ENCODE measurements at places on chromosomes 5 and 9. TPM values are rescaled to one million over a fixed set of nuclear protein-coding genes. Genes with fewer than 3 reads are reported as not detected.
A peak's percentile ranks its signal among the peaks of the same experiment; 100 is the strongest.

GRCh38 chr5:76404223-76405211, 1.4 kb downstream of the IQGAP2 start:
- H3K4me3 ChIP-seq = peak overlapping the region; percentile 82
- H3K27me3 ChIP-seq = no peaks in the 10 kb centered on the region
- peak; percentile 62 for DNase-seq

- no peak for DNase-seq
- H3K36me3 ChIP-seq = no peaks in the 10 kb centered on the region
Measured at GRCh38 chr5:23132231-23132630, 279.1 kb upstream of the CDH12 start.

DNA sequence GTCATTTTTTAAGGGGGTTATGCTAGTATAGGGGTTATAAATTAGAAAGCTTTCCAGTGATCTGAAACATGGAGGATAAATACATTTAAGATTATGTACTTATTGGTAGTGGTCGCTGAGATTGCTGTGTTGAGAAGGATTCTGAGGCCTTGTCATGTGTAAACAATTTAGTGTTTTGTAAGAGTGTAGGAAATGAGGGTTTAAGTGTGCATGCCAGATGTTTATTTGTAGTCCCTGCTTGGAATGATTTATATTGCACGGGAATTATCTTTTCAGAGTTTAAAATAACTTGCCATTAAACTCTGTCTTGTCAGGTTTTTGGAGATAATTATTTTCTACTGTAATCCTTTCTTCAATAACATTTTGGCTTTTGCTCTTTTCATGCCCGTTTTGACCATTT, 19.4 kb downstream of the ZNF618 start:
- H3K27ac ChIP-seq = no peak overlapping the region
- H3K4me3 ChIP-seq = no peak overlapping the region
- H3K27me3 ChIP-seq = no peaks in the 10 kb centered on the region
- DNase-seq = no peak

DNA sequence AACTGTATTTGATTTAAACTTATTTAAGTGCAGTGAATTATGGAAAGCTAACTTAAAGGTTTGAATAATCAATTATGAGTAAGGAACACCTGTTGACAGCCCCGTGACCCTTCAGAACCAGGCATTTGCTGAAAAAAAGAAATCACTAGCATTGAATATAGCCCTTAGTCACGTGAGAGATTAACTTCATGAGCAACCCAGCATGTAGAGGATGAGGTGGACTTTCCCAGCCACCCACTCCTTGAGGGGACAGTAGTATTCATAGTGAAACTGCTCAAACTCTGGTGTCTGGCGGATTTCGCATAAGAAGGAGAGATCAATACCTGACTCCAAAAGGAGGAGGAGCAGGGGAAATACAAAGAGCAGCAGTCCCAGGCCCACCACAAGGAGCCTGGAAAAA, 184.8 kb upstream of the RASEF start:
- no peaks in the 10 kb centered on the region for H3K4me1 ChIP-seq
- H3K27me3 ChIP-seq = no peaks in the 10 kb centered on the region
- no peak for DNase-seq
- H3K27ac ChIP-seq = no peak overlapping the region
- H3K4me3 ChIP-seq = no peak overlapping the region
- no peaks in the 10 kb centered on the region for H3K36me3 ChIP-seq

GRCh38 chr5:37575541-37576489, 196.7 kb downstream of the WDR70 start:
- no peak overlapping the region for H3K4me3 ChIP-seq
- no peaks in the 10 kb centered on the region for H3K27me3 ChIP-seq
- peaks cover 3% of the 10 kb centered on the region for H3K4me1 ChIP-seq
- DNase-seq = no peak
- no peak overlapping the region for H3K27ac ChIP-seq

DNA sequence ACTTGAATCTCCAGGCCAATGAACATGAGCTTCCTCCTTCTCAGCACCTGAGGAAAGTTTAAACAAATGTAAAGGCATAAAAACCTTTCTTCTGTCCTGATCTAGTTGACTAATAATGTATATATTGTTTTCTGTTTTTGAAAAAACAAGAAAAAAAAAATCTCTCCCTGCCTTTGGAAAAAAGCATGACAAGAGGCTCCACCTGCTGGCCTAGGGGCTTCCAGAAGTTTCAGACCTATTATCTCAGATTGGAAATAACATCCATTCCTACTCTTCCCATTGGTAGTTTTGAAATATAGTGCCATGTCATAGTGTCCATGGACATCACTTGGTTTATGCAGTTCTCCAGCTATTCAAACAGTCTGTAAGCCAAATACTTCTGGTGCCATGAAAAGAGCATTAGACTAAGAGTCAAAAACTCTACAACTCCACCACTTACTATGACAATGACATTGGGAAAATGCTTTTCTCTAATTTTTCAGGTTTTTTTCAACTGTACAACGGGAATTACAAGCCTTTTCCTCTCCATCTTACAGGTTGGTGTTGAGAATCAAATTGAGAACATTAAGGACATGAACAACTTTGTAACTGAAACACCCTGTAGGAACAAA, 409.6 kb upstream of the MPDZ start:
- no peak for DNase-seq
- no peak overlapping the region for H3K4me3 ChIP-seq
- H3K27ac ChIP-seq = no peak overlapping the region
- H3K36me3 ChIP-seq = no peaks in the 10 kb centered on the region
- H3K4me1 ChIP-seq = no peaks in the 10 kb centered on the region

The PCDHGA4 gene
- polyA plus RNA-seq = not detected

GRCh38 chr5:1390861-1391600, 46.1 kb upstream of the CLPTM1L start:
- peaks cover 10% of the 10 kb centered on the region for H3K4me1 ChIP-seq
- peak; percentile 5 for DNase-seq
- H3K4me3 ChIP-seq = no peak overlapping the region
- no peaks in the 10 kb centered on the region for H3K36me3 ChIP-seq

GRCh38 chr5:54329731-54330709, 19.6 kb upstream of the ARL15 start:
- no peaks in the 10 kb centered on the region for H3K27me3 ChIP-seq
- no peaks in the 10 kb centered on the region for H3K36me3 ChIP-seq
- no peak for DNase-seq
- no peak overlapping the region for H3K4me3 ChIP-seq
- no peak overlapping the region for H3K27ac ChIP-seq

- H3K4me3 ChIP-seq = no peak overlapping the region
- H3K36me3 ChIP-seq = no peaks in the 10 kb centered on the region
- H3K27me3 ChIP-seq = no peaks in the 10 kb centered on the region
Measured at GRCh38 chr5:61563401-61563800, 231.3 kb downstream of the ZSWIM6 start.

- no peak for DNase-seq
- no peak overlapping the region for H3K27ac ChIP-seq
- peaks cover 81% of the 10 kb centered on the region for H3K36me3 ChIP-seq
- H3K4me3 ChIP-seq = no peak overlapping the region
Measured at GRCh38 chr5:172052450-172053236, 46.2 kb upstream of the FBXW11 start.

- H3K27ac ChIP-seq = no peak overlapping the region
- no peak for DNase-seq
- peaks cover 7% of the 10 kb centered on the region for H3K4me1 ChIP-seq
- no peaks in the 10 kb centered on the region for H3K36me3 ChIP-seq
Measured at GRCh38 chr5:134510970-134511795, 14.3 kb upstream of the JADE2 start.

- H3K36me3 ChIP-seq = no peaks in the 10 kb centered on the region
- H3K4me1 ChIP-seq = no peaks in the 10 kb centered on the region
- no peak overlapping the region for H3K27ac ChIP-seq
Measured at GRCh38 chr9:129560881-129561306, 60.0 kb downstream of the C9orf50 start.

GRCh38 chr9:89969156-89969675, 364.4 kb downstream of the GADD45G start:
- no peak overlapping the region for H3K27ac ChIP-seq
- no peaks in the 10 kb centered on the region for H3K36me3 ChIP-seq
- no peak for DNase-seq
- no peaks in the 10 kb centered on the region for H3K4me1 ChIP-seq
- H3K27me3 ChIP-seq = no peaks in the 10 kb centered on the region

The RNF183 gene
- not detected for polyA plus RNA-seq

GRCh38 chr5:80963521-80963895, 3.3 kb downstream of the RASGRF2 start:
- DNase-seq = no peak
- no peaks in the 10 kb centered on the region for H3K36me3 ChIP-seq
- no peaks in the 10 kb centered on the region for H3K27me3 ChIP-seq
- no peak overlapping the region for H3K4me3 ChIP-seq
- peaks cover 44% of the 10 kb centered on the region for H3K4me1 ChIP-seq
- H3K27ac ChIP-seq = no peak overlapping the region

- H3K4me3 ChIP-seq = no peak overlapping the region
- H3K4me1 ChIP-seq = no peaks in the 10 kb centered on the region
- no peak for DNase-seq
- no peaks in the 10 kb centered on the region for H3K36me3 ChIP-seq
Measured at GRCh38 chr5:135203593-135204036, 169.6 kb upstream of the PITX1 start.

Measured in CD8-positive, alpha-beta memory T cell (primary cell).